ENCODE measurements at places on chromosomes 5 and 9.

DNA sequence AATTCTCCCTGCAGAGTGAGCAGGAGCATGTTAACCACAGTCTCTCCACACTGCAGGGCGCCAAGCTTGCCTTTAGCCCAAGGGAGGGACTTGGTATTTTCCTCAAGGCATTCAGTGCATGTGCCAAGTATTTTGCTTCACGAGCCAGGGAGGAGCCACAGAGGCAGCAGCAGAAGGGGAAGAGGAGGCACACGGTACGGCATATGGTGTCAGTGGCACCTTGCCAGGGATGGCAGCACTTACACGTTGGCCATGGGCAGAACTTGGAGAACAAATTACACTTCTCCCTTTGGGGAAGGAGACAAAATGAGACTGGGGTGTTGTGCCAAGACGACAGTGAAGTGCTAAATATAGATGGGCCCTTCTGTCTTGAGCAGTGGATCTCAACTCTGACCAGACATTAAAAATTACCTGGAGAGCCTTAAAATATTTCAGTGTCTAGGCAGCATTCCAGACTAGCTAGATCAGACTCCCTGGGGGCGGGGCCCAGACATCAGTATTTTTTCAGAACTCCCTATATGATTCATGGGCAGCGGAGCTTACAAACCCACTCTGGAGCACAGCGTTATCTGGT, 155.8 kb downstream of the DRD1 start:
- peak; percentile 90 for DNase-seq

GRCh38 chr5:121962958-121963357, 1.2 kb downstream of the SRFBP1 start:
- DNase-seq = peak; percentile 49

GRCh38 chr5:125409234-125409860, 662.9 kb upstream of the ZNF608 start:
- no peak for DNase-seq

GRCh38 chr9:106875529-106875928, 12.6 kb downstream of the ZNF462 start:
- DNase-seq = peak; percentile 46

DNA sequence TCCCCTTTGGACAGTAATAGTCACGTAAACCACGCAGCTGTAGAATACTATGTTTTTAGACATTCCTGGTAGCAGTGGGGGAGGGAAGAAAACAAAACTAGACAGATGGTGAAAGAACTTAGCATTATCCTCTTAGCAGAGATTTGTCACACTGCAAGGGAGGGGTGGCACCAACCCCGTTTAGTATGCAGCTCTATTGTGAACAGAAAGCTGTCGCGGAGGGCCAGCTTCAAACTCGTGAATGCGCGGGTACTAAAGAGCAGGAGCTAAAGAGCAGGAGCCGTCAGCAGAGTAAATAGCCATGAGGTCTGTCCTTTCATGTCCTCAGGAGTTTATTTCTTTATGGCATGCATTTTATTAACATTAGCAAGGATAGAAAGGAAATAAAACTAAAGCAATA, 141.9 kb upstream of the SLC12A2 start:
- DNase-seq = no peak

DNA sequence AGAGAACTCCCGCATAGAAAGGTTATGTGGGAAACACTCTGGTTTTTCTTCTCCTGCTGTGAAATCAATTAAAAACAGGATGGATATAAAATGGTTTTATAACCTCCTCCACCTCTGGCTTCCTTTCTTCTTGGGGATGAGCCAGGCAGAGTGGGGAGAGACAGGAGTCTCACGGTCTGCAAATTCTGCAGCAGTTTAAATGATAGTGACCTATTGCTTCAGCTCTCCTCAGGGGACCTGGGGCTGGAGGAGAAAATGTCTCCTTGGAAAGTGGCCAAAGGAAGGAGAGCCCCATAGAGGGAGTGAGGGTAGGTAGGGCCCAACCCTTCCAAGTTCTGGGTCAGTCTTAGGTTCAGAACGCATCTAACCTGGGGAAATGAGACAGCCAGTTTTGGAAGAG, 118.8 kb downstream of the MTX3 start:
- no peak for DNase-seq

GRCh38 chr5:6396836-6397535, 18.6 kb upstream of the MED10 start:
- no peak for DNase-seq

Data from kidney tubule cell (primary cell).